ENCODE measurements at places on chromosomes 11 and 22.

DNA sequence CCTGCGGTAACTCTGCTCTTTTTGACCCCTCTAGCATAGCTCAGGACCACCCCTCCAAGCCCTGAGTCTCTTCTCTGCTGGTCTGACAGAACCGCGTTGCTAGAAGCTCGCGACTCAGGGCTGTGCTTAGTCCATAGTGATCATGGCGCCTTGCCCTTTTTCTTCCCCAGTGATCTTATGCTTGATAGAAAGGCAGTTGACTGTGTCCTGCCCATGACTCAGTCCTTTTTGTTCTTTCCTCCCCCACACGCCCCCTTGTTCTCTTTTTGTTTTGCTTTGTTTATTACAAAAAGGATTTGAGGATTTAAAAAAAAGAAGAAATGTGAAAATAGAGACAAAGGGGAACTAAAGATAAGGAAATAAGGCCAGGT, 17.5 kb downstream of the IL17RA start:
- no peak for DNase-seq

DNA sequence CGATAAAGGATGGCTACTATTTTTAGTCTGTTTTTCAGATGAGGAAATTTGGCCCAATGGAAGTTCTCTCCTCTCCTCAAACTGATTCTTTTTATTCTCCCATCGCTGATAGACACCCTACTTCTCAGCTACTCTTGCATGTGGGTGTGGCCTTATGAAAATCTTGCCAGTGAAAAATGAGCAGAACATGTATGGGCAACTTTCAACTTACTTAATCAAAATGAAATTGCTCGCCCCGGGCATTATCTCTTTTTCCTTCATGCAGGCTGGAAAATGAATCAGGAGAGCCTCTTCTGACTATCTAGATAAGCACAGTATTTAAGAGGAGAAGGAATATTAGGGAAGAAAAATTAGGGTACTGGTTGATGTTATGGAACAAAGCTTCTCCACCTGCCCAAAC, 2354.7 kb upstream of the RAG2 start:
- DNase-seq: no peak

DNA sequence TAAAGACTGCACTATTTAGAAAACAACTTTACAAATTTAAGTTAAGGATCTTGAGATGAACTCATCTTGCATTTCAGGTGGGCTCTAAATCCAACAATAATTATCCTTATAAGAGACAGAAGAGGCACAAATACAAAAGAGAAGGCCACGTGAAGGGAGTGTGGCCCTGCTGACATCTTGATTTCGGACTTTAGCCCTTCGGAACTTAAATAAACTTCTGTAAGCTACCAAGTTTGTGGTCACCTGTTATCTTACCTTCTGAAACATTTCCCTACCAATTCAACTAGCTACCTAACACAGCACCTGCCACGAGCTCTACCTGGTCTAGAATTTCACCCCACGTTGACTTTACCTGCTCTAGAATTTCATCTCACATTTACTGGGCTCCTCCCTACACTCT, 42.9 kb upstream of the ARHGAP32 start:
- DNase-seq: no peak

DNA sequence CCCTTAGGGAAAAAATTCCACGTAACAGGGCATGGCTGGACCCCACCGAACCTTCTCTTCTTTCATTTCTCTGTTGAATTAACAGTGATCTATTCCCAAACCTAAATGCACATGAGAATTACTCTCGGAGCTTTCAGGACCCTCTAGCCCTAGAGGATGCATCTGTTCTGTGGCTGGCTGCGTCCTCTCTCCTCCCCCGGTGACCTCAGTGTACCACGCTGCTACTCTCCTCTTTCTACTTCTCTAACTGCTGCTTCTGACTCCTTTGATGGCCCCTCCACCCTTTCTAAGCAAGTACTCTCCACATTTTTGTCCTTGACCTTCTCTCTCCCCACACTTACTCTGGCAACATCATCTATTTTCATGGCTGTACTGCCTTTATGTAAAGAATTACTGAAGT, 12.1 kb upstream of the APOA1 start:
- DNase-seq: no peak

DNA sequence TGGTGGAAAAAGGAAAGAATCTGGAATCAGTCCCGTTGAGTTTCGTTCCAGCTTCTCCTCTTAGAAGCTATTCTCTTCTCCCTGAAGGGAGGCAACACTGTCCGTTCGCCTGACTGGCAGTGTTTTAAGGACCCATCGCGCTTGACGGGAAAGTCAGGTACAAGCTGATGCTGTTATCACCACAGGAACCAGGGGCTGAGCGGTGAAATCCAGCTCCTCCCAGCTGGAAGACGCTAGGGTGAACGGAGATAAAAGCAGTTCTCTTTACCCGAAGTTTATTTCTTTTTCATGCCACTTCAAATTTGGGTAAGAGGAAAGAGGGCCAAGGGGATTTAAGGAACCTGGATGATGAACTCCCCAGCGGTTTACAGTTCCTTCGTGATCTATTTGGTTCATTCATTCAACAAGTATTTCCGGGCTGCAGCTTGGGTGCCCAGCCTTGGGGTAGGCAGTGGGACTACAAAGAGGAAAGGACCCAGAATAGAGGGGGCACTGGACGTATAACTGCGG, 551 bp upstream of the DEUP1 start:
- DNase-seq: no peak

- no peak for DNase-seq
Observed at GRCh38 chr11:77069969-77070582, 3.3 kb downstream of the CAPN5 start.

DNA sequence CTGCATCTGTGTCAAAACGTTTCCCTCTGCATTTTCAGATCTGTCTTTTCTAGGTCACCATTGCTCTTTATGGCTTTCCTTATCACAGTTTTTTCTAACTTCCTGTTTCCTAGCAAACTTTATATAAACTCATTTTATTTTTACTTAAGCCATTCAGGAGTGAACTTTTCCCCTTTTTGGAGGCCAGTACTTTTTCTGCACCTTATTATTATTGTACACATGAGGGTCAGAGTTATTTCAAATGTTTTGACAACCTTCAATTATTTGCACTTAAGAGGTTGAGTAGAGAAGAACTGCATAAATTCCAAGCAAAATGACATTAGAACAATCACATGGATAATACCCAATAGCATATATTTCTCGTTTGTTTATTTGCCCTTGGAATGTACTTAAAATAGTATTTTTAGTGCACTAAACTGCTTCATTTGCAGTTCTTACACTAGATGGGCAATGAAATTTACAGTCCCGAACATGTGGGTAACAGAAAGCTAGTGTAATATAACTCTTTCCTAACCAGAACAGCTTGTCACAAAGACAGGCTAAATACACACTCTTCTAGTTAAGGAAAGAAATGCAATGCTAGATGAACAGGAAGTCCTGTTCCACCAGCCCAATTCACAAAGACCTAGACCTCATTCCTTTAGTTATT, 79.5 kb downstream of the UBASH3B start:
- no peak for DNase-seq

- peak; percentile 36 for DNase-seq
Observed at GRCh38 chr22:40044870-40045834, 50.4 kb downstream of the FAM83F start.

DNA sequence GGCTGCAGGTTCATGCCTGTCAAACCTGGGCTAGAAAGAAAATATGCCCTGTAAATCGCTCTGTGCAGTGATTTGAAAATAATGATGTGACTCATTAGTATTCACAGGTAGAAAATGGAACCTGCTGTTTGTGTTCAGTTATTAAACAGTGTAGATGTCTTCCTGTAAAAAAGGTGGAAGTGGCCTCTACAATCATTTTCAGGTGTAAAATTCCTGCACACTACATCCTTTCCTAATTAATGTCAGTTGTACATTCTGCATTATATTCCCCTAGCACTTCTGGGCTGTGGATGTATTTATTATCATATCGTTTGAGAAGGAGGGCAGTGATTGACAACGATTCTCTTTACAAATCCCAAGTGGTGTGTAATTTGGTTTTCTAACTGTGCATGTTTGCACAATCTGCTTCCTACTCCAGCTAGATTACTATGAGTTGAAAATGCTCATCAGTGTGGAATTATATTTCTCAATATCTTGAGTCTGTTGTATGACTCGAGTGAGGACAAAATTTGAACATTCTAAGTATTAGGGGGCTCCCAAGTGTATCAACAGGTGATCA, 454.0 kb upstream of the DDI1 start:
- DNase-seq: no peak

- DNase-seq: no peak
Observed at GRCh38 chr11:12430954-12431595, 53.7 kb downstream of the PARVA start.

DNA sequence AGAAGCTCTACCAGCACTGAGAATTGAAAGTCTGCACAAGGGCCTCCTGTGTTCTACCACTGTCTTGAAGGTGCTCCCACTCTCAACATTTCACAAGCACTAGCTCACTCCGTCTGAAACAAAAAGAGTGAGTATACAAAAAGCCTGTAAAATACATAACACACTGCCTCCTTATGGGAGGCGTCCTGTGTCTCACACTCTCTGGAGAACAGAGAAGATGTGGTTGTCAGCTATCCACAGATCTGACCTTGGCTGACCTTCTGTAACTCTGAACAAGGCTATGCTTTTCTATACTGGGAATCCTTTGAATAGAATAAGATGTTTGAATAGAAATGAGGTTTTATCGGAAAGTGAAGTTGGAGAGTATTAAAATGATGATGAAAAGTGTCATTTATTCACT, 171.3 kb upstream of the TMEM45B start:
- no peak for DNase-seq

DNA sequence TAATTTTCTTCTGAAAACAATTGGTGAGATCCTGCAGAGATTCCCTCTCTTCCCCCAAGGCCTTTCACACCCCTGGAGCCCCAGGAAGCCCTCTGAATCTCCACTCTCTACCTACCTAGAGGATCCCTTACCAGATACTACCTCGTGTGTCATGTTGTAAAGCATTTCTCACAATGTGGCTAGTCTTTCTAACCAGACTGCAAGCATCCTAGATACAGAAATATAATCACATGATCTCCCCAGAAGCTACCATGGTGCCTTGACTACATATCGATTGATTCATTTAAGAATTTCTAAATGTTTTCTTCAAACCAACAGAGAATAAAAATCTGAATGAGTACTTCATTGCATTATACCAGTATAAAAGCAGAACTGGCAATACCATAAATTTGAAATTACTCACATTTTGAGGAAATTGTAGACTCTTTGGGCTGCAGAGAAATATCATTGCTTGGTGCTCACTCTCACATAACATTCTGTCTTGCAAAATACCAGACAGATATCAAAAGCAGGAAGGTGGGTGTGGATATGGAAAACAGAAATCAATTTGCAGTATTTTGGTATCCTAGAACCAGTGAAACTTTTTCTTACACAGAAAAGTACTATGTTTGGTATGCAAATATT, 113.5 kb downstream of the MAML2 start:
- DNase-seq: no peak

- DNase-seq: no peak
Observed at GRCh38 chr22:29092243-29092642, 19.4 kb downstream of the KREMEN1 start.

GRCh38 chr11:28673691-28674432, 565.7 kb downstream of the METTL15 start:
- DNase-seq: no peak

All from stimulated activated CD4-positive, alpha-beta T cell treated with anti-CD3 and anti-CD28 coated beads, Interleukin-1b, Interleukin-23, amount 100 ng/mL, for 1 hour (primary cell).